GM13977 (cell line): ENCODE measurements at places on chromosomes 4 and X.

DNA sequence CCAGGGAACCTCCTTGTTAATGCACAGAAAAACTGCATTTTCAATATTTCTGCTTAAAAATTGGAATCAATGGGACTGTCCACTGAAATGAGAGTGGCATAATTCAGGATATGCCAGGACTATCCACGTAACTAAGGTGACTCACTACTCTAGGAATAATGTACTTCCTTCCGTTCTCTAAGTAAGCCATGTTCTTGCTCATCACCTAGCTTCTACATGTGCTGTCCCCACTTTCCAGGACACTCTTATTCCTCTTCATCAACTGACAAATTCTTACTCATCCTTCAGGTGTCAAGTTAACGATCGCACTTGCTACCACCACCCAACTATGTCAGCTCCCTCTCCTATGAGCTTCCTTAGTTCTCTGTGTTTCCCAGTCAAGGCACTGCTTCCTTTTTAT, 342.8 kb upstream of the F9 start:
- no peak for DNase-seq

GRCh38 chr4:93000910-93001309, 697.1 kb downstream of the GRID2 start:
- no peak for DNase-seq

- DNase-seq = no peak
Observed at GRCh38 chr4:67456577-67457196, 88.6 kb downstream of the CENPC start.

- DNase-seq = no peak
Observed at GRCh38 chrX:130030826-130031225, 48.4 kb downstream of the BCORL1 start.

DNA sequence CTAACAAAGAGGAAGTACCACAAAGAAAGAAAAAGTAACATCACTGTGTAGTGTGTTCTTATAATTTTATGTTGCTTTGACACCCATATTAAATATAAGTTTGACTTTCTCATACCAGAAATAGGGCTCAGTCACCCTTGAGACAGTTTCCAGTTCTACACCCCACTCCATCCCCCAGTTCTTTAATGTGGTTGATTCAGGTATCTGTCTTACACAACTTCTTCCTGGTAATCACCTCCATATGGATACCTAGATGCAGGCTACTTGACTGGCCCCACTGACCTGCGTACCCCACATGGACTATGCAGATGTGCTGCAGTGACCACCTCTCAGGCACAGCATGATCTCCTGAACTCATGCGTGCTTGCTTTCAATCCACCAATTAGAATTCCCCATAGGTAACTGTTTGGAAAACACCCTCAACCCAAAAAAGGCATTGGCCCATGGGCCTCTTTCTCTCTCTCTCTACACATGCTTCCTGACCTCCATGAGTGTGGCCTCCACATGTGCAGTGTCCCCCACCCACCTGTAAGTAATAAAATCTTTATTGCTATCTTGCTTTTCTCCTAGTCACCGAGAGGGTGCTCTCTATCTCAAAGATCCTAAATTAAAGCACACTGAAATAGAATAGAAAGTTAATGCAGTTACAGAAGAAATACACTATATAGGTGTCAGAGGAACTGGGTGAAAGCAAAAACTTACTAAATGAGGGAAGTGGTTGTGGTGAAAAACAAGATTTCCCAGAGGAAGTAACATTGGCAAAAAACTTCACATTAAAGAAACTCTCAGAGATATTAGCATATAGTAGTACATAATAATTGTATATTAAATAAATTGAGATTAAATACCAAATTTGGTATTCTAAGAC, 98.4 kb downstream of the ZAR1 start:
- no peak for DNase-seq
